ENCODE measurements at places on chromosomes 1 and 21.

GRCh38 chr1:244952280-244952933, 88.1 kb upstream of the HNRNPU start:
- no peak for DNase-seq

- DNase-seq, result no peak
These were observed 80.7 kb downstream of the NID1 start for GRCh38 chr1:235984041-235984825.

GRCh38 chr21:46001821-46002681, 20.5 kb downstream of the COL6A1 start:
- DNase-seq, result no peak

GRCh38 chr1:22216966-22217365, 74.1 kb upstream of the WNT4 start:
- no peak for DNase-seq

DNA sequence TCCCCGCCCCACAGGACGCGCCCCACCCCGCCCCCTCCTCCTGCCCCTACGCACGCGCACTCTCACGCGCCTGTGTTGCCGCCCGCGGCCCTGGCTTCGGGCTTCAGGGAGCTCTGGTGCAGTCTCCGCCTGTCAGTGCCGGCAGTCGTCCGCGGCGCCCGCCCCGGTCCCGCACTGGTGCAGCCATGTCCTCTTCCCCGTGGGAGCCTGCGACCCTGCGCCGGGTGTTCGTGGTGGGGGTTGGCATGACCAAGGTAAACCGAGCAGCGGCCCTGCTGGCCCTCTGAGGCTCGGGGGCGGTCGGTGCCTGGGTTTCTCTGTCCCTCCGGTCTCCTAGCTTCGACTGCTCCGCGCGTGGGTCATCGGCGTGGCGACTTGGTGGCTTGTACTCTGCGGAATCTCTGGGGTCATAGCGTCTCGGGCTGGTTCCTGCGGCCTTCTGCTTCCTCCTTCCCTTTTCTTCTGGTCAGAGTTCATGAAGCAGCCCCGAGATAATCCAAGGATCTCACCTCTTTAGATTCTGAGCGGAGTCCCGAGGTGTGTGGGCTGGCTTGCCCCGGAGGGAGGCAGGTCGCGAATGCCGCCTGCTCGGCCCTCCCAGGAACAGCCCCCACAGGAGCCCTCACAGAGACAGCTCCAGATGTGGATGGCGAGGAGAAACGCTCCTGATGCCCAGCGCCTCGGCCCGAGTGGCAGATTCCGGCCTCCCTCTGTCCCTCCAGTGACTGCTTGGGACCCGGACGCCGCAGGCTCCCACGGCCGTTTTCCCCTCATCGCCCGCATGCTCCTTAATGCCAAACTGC, at the start of gene SCP2:
SCP2 (plus strand) TSS at position 65 of the 803 bp plus-strand sequence; CDS start at position 186, 121 bp downstream.
- peak; percentile 45 for DNase-seq

DNA sequence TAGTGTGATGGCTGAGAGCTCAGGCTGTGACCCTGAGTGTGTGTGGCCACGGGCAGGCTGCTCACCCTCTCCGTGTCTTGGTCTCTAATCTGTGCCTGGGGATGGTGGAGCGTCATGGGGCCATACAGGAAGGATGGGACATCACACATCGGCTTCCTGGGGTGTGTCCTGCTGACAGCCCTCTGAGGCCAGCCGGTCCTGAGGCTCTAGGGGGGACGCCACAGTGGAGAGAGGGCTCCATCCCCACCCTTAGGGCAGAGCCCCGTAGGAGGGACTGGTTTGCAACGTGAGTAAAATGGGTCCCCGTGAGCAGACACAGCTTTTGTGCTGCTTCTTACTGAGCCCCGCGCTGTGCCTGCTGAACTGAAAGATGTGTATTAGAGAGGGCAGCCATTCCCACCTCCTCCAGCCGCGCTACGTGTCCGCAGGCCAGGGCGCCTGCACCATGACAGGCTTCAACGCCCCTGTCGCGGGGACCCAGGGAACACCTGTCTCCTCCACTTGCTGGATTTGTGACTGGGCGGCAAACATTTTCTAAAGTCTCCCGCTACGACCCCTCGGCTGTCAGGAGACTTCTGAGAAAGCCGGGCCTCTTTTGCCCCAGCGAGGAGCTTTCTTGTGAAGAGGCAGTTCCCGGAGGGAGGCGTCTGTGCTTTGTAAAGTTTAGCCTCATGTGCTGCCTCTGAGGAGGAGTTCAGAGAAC, 8.1 kb downstream of the COL18A1 start:
- DNase-seq, result no peak

DNA sequence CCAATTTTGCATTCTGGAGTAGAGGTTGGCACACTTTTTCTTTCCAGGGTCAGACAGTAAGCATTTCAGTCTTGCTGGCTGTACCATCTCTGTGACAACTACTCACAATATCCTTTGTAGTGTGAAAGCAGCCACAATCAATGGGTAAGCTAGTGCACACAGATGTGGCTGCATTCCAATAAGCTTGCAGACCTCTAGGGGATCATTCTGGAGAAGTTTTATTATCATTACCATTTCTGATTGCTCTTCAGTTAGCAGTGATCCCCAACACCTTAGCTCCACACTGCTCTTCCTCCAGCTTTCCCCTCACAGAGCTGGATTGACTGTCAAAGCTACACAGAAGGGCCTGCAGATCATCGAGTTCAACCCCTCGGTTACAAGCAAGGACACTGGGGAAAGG, 9.1 kb downstream of the RXRG start:
- no peak for DNase-seq

- no peak for DNase-seq
These were observed 577.8 kb downstream of the BRINP3 start for GRCh38 chr1:189899686-189900425.

DNA sequence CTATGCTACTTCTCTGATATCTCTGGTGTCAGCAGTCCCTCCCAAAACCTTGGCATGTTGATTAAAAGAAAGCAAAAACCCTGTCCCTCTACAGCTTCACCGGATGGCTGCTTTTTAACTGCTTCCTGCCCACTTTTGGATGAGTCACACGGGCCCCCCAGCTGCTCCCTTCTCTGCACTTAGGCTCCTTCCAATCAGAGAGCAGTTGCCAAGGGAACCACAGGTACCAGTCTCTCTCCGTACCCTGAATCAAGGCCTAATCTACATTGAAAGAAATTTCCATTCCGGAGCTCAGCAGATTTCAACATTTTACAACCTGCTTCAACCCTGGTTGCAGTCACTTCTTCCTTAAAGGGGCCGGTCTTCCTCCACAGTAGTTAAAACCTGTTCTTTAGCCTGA, 70.6 kb upstream of the GJB5 start:
- no peak for DNase-seq

DNA sequence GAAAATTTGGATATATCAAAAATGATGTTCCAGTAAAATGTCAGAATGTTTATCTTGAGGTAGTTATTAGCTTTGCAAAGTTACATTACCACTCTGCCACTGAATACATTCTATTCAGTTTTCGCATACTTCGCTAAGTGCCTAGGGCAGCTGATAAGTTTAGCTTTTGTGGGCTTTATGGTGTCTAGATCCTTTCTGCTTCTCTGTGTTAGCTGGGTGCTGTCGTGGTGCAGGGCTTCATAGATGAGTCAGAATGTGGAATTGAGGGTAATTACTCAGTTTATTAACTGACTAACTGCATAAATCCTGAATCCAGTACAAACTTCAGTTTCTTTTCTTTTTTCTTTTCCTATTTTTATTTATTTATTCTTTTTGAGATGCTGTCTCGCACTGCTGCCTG, 21.5 kb downstream of the NCAM2 start:
- no peak for DNase-seq
